ENCODE measurements at places on chromosomes 6 and 20. TPM values are rescaled to one million over a fixed set of nuclear protein-coding genes. Genes with fewer than 3 reads are reported as not detected.

C4B gene
- polyA plus RNA-seq: 78.0 TPM

GRM1 gene
- polyA plus RNA-seq: 0.22 TPM

ZSCAN23 gene
- polyA plus RNA-seq: 1.4 TPM

NKX2-2 gene
- polyA plus RNA-seq: not detected

HSPA12B gene
- 2.9 TPM for polyA plus RNA-seq

SULF2 gene
- polyA plus RNA-seq: 66.6 TPM

PM20D2 gene
- polyA plus RNA-seq: 9.5 TPM

PRR18 gene
- polyA plus RNA-seq: 1.5 TPM

OR2B6 gene
- 0.17 TPM for polyA plus RNA-seq

PRSS35 gene
- 28.1 TPM for polyA plus RNA-seq

CCM2L gene
- 0.56 TPM for polyA plus RNA-seq

GSTA2 gene
- 383 TPM for polyA plus RNA-seq

FAM50B gene
- polyA plus RNA-seq: 1.6 TPM

TRAPPC3L gene
- not detected for polyA plus RNA-seq

PPIL6 gene
- 3.8 TPM for polyA plus RNA-seq

MOCS1 gene
- polyA plus RNA-seq: 14.5 TPM

DDO gene
- polyA plus RNA-seq: not detected

SLC25A27 gene
- 3.0 TPM for polyA plus RNA-seq

PROKR2 gene
- not detected for polyA plus RNA-seq

GPX5 gene
- not detected for polyA plus RNA-seq

HMGCLL1 gene
- polyA plus RNA-seq: 2.0 TPM

ZBTB9 gene
- 5.0 TPM for polyA plus RNA-seq

SLC4A11 gene
- polyA plus RNA-seq: 1.3 TPM

TNFRSF21 gene
- 94.5 TPM for polyA plus RNA-seq

GGTLC1 gene
- polyA plus RNA-seq: not detected

ANKRD6 gene
- 12.2 TPM for polyA plus RNA-seq

KCNK15 gene
- 3.1 TPM for polyA plus RNA-seq

DNAJC5 gene
- polyA plus RNA-seq: 10.2 TPM

WFDC10B gene
- polyA plus RNA-seq: 0.62 TPM

SNX21 gene
- polyA plus RNA-seq: 32.5 TPM

EPHA7 gene
- 6.9 TPM for polyA plus RNA-seq

HLA-DRB5 gene
- polyA plus RNA-seq: 17.0 TPM

Measured in hepatocyte (in vitro differentiated cells).